ENCODE measurements at places on chromosomes 1 and 21.

GRCh38 chr21:37829447-37829846, 86.8 kb downstream of the KCNJ6 start:
- DNase-seq: no peak

DNA sequence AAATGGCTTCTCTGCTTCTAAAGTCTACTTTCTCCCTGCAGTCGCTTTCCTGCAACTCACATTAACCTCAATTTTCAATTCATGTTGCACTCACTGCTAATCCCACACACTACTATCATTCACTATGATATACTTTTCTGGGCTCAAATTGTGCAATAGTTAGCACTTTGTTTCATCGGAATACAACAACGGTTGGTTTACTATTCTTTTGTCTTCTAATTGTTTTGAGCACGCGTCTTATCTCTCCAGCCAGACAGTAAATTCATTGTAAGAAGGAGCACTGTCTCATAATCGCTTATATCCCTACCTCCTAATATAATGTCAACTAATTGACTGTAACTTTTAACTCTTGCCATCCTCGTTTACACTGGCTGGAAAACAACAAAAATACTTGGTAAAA, 3.9 kb upstream of the PALMD start:
- no peak for DNase-seq

DNA sequence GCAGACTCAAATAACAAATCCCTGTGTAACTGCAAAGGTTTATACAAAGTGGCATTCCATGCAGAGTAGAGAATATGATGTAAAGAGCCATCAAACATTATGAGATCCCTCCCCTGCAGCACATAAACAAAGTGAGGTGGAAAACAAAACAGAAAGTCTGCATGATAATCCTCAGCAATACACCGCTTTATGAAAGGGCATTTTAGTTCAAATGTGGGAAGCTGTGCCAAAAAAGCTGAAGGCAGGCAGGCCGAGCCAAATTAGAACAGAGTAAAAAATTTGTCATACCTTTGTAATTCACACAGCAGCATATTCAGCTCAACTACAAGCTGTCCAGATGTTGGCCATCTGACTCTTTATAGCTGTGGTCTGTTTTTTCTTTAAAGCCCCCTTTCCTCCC, 113.5 kb downstream of the LHX9 start:
- DNase-seq: no peak

DNA sequence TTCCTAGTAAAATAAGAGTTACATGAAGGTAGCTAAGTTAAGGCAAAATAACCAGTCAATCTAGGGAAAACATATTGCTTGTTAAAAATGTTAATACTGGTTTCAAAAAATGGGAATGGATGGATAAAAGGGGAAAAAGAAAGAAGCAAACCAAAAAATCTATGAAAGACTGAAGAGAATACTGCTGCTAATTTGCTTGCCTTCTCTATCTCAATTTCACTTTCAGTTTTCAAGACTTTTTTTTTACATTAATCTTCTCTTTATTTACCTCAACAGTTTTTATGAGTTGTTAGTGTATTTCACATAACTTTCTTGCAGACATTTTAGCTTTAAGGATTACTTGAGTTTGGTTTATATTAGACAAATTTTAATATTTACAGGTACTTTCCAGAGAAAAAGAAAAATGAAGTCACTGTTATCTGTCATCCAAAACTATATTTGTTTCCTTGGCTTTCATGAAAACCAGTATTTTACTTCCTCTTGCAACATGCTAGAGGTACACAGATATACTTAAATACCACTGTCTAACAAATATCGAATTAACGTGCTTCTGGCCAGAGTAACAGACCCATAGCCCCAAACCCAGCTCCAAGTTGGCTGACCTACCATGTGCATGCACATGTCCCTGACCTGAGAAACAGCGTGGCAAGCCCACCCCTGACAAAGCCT, 70.7 kb downstream of the COL24A1 start:
- no peak for DNase-seq

- DNase-seq: no peak
Measured at GRCh38 chr1:210099921-210100320, 132.7 kb upstream of the SERTAD4 start.

- DNase-seq: no peak
Measured at GRCh38 chr1:203426870-203427269, 48.7 kb upstream of the PRELP start.

- no peak for DNase-seq
Measured at GRCh38 chr1:98336472-98337083, 324.9 kb upstream of the SNX7 start.

DNA sequence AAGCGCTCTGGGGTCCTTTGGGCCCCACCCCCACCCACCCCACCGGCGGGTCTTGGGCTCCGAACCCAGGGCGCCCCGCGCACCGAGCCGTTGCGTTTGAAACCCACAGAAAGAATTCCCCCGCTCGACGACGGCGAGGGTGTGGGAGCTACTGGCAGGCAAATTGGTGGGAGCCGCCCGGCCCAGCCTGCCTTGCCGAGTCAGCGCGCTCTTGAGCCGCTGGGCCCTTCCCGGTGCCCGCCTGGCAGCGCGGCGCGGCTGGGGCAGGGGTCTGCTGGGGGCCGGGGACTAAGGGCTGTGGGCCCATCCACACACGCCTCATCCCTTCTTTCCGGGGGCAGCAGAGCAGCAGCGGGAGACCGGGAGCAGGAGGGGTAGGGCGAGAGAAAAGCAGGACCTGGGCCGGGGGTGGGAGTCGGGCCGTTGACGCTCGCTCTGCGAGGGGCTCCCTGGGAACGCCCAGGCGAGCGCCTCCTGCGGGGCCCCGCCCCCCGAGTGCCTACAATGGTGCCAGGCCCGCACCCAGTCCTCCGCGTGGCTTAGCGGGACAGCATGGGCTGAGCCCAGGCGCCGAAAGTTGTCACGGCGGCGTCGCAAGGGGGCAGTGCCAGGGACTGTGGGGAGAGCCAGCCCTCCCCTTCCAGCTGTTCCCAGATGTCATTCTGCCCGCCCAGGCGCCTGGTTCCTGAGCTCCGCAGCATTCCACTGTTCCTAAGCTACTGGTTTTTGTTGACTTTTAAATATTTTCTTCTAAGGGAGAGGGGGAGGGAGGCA, at the start of gene C1orf94:
Gene C1orf94, plus strand, starts transcription at position 78 of the 774 bp plus-strand sequence. CDS start 883 bp downstream, outside the sequence.
- no peak for DNase-seq

- no peak for DNase-seq
Measured at GRCh38 chr1:150065184-150065871, 2.2 kb upstream of the VPS45 start.

All from uterus (tissue), 4 donors.